ENCODE measurements at places on chromosomes 3 and 15. TPM values are rescaled to one million over a fixed set of nuclear protein-coding genes. Genes with fewer than 3 reads are reported as not detected.

Gene STRC
- 0.08 TPM for total RNA-seq

DNA sequence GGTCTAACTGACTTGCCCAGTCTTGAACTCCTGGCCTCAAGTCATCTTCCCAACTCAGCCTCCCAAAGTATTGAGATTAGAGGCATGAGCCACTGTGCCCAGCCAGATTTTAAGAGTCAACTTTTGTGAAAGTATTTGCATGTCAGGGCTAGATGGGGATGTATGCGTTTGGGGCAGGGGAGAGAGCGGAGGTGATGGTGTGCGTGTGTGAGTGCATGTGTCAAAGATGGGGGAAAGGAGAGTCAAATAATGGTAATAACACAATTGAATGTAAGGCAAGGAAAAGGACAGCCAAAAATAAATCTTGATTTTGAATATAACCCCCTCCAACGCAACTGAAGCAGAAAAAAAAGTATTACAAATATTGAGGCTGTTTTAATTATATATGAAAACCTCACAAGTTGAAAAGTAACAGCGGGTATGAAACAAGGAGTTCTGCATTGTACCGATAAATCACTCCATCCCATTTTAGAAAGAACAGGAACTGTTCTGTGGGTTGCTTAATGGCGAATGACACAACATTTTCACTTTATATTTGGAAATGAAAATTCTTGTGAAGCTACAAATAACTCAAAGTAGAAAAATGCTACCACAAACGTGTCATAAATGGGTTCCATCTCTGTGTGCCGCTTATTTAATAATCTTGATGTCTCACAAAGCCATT, 29.9 kb upstream of the LDHAL6B start:
- no peak for DNase-seq

DNA sequence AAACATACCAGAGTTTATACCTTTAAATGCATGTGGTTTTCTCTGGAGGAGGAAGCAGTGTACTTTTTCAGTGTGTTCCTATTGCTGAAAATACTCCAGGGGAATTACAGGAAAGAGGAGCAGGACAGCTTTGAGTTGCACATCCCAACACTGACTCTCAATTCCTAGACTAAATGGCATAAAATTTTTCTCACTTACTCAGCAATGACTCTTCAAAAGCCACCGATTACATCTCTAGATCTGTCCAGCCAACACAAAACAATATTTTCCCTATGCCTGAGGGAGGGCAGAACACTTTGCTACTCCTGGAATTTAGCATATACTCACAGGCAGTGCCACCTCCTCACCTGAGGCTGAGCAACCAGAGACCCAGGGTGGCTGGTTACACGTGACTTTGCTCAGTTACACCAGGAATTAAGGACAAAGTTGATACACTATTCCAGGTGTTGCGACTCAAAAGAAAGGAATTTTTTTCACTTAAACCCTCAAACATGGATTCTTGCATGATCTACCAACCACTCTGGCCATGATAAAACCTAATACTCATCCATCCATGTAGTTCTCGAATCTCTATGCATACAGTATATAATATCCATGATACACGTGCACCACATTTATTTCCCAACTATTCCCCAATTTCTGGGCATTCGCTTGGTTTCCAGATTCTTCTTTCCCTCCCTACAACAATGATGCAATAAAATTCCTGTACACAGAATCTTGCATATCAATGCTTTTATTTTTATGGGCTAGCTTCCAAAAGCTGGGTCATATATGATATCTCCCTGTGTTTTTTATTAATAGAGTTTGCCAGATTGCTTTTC, 194.6 kb downstream of the THRB start:
- DNase-seq, result peak; percentile 31

Gene NR2E3
- not detected for total RNA-seq

DNA sequence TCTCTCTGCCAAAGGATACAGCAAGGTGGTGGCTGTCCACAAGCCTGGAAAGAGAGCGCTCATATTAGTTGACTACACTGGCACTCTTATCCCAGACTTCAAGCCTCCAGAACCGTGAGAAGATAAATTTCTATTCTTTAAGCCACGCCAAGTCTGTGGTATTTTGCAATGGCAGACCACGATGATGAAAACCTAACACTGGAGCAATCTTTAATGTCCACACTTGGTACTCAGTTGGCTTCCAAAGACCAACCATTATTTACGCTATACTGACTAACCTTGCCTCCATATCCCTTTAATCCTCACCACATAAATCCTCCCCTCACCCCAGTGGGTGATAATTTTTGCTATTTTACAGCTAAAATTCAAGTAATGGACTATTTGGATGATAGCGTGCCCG, 16.9 kb upstream of the LACTB start:
- DNase-seq, result peak; percentile 48

Gene DAZL
- total RNA-seq, result not detected

Gene PROK2
- not detected for total RNA-seq

GRCh38 chr3:49132437-49133225, at the start of gene LAMB2:
Gene LAMB2, minus strand, starts transcription at chr3:49133050. Its CDS starts 183 bp downstream, at chr3:49132867.
- peak; percentile 42 for DNase-seq

DNA sequence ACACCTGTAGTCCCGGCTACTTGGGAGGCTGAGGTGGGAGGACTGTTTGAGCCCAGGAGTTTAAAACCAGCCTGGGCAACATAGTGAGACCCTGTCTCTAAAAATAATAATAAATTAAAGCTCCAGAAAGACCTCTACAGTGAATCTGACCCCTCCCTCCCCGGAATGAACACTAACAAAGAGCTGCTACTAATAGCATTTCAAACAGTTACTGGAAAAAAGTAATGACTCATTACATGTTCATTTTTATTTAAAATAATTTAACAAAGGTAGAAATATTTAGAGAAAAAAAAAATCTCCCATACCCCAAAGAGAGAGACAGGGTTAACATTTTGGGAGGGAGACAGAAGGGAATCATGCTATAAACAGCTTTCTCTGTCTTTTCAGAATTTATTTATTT, 2.2 kb upstream of the UBA3 start:
- no peak for DNase-seq

Gene CLEC3B
- 0.37 TPM for total RNA-seq

- DNase-seq, result peak; percentile 41
Measured at GRCh38 chr3:159416856-159417255, 571.8 kb upstream of the IL12A start.

Gene PRICKLE2
- total RNA-seq, result 3.1 TPM

DNA sequence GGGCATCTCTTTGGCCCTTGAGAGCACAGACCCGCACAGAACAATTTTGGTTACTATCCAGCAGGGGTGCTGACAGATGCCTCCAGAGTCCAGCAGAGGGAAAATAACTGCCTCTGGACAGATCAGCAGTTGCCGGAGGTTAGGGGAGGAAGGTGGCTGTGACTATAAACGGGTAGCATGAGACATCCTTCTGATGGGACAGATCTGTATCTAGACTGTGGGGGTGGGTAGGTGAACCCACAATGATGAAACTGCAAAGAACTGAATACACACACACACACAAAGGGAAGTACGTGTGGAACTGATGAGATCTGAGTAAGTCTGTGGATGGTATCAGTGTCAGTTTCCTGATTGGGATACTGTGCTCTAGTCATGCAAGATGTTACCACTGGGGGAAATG, 21.2 kb downstream of the ADAMTS7 start:
- DNase-seq, result no peak

Gene NME9
- not detected for total RNA-seq

Gene FBXO40
- not detected for total RNA-seq

- DNase-seq, result no peak
Measured at GRCh38 chr3:514192-514591, 317.6 kb downstream of the CHL1 start.

DNA sequence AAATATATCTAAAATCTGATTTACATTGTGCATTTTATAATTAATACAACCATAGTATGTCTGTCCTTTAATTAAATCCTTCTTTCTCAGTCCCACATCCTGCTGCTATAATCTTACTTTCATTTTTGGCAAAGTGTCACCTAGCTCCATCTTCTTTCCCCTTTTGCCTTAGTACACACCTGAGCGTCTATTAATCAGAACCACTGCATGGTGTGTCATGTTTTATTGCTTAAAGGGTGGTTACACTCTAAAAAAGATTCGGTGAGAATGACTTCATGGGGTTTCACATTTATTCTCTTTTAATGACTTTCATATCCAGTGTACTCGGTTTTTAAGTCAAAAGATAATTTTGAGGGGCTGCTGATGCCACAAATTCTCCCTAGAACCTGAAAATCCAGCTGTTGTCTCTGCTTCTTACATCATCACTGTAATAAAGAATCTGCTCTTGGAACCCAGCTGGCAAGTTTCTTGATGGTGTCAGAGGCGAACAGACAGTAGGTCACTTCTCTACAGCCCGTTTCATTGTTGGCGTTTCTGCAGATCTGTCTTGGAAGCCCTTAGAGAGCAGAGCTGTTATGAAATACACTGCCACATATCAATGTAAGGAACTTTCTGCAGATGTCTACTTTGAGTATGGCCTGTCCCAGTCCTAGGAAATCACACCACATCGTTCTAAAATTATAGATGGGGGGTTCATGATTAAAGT, 99.7 kb downstream of the TIGIT start:
- DNase-seq, result no peak

GRCh38 chr15:70562906-70563305, 200.5 kb downstream of the UACA start:
- DNase-seq, result no peak

Gene ABHD17C
- total RNA-seq, result 3.5 TPM

DNA sequence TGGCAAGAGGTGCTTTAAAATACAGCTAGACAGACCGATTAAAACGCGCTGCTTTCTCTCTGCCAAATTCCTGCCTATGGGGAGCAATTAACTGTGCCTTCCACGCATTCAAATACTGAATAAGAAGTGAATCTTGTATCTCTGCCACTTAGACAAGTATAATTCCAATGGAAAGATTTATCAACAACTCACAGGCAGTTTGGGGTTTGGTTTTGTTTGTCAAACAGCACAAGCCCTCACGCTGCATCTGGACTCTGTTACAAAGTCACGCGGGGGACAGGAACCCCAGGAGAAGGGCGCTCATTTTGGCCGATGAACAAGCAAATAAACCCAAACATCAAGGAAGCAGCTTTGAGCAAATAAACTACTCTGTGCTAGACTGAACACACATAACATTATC, 61.8 kb upstream of the TMCO5A start:
- no peak for DNase-seq

GRCh38 chr15:67941648-67942310, 101.9 kb upstream of the RNU6-1 start:
- DNase-seq, result no peak

Gene PROS1
- 10.9 TPM for total RNA-seq

GRCh38 chr3:129123314-129124060, 1.9 kb upstream of the RAB43 start:
- peak; percentile 39 for DNase-seq

GRCh38 chr3:59247402-59247841, 197.6 kb upstream of the CFAP20DC start:
- DNase-seq, result peak; percentile 40

GRCh38 chr3:141367038-141367730, 1.1 kb upstream of the ZBTB38 start:
- DNase-seq, result peak; percentile 98

Gene ARPIN
- 3.4 TPM for total RNA-seq

Gene SLC38A3
- not detected for total RNA-seq

- peak; percentile 67 for DNase-seq
Measured at GRCh38 chr3:107421170-107421792, 44.0 kb downstream of the CCDC54 start.

GRCh38 chr15:73630921-73631362, 2.2 kb downstream of the NPTN start:
- no peak for DNase-seq

Gene CD96
- 3.0 TPM for total RNA-seq

Gene PRR20G
- not detected for total RNA-seq

Gene SNTN
- total RNA-seq, result not detected

DNA sequence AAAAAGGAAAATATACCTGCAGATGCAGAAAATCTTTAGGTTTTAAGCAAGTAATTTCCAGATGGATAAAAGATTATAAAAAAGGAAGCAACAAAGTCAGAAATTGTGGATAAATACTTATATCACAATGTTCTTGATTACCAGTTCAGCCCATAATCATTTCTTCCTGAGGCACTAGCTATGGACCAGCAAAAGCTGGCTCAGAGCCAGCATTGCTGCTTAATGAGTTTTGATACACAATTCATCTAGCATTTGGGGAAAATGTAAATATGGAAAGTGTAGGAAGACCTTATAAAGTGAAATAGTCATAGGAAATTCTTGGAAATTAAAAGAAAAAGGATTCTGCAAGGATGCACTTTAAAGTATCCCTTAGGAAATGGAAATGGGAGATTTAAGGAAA, 168.3 kb upstream of the GBE1 start:
- DNase-seq, result no peak

- DNase-seq, result no peak
Measured at GRCh38 chr3:41963823-41964222, 1.9 kb upstream of the ULK4 start.

GRCh38 chr3:14265246-14265962, 86.8 kb downstream of the LSM3 start:
- DNase-seq, result peak; percentile 82

DNA sequence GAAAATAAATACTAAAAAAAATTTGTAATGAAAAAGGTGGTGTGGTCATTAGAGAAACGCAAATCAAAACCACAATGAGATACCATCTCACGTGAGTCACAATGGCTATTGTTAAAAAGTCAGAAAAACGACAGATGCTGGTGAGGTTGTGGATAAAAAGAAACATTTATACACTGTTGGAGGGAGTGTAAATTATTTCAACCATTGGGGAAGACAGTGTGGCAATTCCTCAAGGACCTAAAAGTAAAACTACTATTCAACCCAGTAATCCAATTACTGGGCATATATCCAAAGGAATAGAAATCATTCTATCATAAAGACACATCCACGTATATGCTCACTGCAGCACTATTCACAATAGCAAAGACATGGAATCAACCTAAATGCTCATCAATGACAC, 120.3 kb downstream of the MYO9A start:
- DNase-seq, result no peak

DNA sequence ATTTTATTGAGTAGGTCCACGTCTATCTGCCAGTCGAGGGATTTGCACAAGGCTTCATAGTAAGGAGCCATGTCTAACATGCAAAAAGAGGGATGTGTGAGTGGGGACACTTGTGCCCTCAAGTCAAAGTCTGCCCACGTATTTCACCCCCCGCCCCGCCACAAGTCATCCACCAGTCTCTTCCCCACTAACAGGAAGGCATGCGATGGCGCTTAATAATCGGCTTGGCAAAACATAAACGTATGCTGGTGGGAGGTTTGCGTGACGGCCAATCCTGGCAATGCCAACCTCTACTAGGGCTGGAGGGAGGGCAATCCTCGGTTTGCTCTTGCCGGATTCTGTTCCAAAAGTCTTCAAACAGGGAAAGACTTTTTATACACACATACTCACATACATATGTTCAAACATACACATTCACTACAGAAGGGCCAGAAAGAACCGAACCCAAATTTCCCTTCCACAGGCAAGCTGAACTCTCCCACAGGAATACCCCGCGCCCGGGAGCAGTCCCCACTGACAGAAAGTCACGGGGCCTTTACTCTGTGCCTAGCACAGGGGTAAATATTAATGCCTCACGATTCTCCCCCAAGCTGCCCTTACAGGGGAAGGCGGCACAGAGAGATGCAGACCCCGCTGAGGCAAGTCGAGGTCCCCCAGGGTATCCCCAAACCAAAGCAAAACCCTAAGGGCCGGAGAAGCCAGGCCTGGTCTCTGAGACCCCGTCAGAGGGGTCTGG, 675 bp downstream of the PSMD6 start:
- no peak for DNase-seq

GRCh38 chr3:172334671-172335207, 113.5 kb downstream of the GHSR start:
- no peak for DNase-seq

Gene LDHAL6B
- not detected for total RNA-seq
